Activated CD4-positive, CD25-positive, alpha-beta regulatory T cell treated with anti-CD3 and anti-CD28 coated beads, Interleukin-2, amount 50 U/mL, for 72 hours (primary cell): ENCODE measurements at places on chromosomes 5 and 9.
A peak's percentile ranks its signal among the peaks of the same experiment; 100 is the strongest.

GRCh38 chr5:6158974-6159831, 219.1 kb downstream of the MED10 start:
- no peak for DNase-seq

- DNase-seq, result no peak
Measured at GRCh38 chr5:81078930-81079329, 118.8 kb downstream of the RASGRF2 start.

DNA sequence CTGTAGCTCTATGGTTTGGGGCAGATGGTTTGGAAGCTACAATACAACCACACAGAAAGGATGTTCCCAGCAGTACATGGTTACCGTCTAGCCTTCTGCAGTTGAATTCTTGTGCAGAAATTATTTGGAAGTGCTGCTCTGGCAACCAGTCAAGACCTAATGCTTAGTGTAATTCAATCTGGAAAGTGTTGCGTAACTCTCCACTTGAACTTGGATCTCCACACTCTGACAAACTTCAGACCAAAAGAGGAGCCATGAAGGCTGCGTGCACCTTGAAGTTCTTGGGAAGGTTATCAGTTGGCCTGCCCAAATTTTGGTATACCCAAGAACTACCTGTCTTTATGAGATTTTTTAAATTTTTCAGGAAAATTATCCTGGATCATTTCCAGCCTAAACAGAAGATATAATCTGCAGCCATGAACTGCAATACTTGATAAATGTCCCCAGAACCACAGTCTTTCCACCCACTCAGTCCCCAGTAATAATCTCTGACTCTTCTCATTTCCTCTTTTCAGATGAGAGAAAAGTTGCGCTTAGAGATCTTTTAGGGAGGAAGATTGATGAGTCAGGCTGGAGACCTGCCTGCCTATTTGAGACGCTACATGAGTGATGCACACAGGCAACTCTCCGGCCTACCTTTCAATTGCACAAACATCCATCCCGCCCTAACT, 159.9 kb downstream of the FANCC start:
- no peak for DNase-seq

- peak; percentile 58 for DNase-seq
Measured at GRCh38 chr5:178116143-178116885, 3.0 kb downstream of the N4BP3 start.

GRCh38 chr9:98539954-98540353, 168.8 kb downstream of the GABBR2 start:
- DNase-seq, result no peak

DNA sequence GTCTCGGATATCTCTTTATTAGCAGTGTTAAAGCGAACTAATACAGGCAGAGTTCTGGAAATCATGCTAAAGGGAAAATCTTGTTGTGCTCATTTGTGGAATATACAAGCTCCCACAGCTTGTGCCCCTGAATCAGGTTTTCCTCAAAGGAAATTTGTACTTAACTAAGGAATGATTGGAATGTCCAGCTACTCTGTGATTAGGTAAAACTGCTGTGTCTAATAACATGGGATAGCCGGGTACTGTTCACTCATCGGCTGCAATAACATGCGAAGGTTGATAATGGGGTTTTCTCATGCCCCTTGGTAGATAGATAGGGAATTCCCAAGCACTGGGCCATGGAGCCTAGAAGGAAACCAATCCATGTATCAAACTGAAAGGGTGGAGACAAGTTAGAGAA, 306.7 kb downstream of the NR2F1-AS1 start:
- no peak for DNase-seq

DNA sequence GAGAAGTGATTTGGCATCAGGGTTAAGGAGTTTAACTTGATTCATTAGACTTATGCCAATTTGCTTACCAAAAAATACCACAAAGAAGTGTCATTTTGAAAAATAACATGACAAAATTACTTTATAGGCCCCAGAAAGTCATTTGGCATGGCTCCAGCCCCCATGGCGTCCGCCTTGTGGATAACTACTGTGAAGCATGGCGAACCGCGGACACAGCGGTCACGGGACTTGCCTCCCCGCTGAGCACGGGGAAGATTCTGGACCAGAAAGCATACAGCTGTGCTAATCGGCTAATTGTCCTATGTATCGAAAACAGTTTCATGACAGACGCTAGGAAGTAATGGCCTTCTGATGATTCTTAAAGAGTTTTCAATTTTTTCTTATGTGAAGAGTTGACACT, 35.4 kb upstream of the TGFBR1 start:
- DNase-seq, result no peak

- no peak for DNase-seq
Measured at GRCh38 chr5:73119451-73120157, 771 bp upstream of the TMEM171 start.

DNA sequence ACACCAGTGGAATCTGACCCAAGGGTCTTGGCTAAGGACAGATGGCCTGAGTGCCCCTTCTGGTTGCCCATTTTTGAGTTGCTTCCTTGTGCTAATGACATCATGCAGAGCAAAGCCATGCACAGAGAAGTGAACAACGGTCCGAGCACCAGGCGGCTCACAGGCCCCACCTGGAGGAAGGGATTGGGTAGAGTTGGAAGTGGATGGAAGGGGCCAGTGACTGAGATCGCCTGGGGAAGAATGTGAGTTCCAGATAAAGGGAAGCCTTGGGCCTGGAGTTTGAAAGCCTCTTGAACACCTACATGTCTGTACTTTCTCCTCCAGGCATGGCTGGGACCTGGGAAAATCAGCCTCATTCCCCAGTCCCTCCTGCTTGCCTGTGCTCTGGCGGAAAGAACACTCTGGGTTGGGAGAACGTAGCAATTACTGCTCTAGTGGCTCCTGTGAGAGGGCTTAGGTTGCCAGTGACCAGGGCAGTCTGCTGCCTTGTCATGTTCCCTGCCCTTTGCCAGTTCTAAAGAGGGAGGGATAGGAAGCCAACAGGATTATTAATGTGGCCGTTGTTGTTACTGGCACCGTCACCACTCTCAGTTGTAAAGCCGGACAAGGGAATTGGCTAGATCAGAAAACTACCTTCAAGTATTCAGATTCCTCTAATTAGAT, 62.5 kb upstream of the PTPN3 start:
- no peak for DNase-seq

DNA sequence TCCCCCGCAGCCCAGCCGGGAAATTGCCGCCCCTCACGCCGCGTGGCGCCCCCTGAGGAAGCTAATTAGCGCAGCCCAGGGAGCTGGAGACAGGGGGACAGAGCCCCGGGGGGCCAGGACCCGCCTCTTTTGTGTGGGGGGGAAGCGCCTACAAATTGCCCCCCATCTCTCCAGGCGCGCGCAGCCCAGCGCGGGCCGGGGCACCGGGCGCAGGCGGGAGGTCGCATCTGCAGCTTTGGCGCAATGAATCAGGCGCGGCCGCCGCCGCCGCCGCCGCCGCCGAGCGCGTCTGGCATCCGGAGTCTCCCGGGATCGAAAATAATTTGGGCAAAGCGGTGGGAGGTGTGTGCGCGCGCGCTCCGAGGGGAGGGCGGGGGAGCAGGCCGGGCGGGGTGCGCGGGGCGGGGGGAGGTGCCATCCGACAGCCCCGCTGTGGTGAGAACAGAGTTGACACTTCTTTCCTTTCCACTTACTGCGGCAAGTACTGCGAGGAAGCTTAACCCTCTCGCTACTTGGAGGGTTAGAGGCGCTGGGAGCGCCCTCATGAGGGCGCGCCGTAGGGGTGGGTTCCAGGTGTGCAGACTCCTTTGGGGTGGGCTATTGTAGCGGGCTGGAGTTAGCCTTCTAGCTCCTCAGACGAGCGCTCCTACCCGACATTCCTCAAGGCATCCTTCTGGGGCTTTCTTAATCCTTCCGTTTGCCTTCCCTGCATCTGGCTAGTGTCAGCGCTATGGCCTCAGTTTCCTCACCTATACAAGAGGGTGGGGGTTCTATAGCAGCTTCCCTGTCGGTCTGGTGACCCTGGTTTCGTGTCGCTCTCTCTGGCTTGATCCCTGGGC, 63.1 kb downstream of the CXXC5 start:
- peak; percentile 39 for DNase-seq

GRCh38 chr9:36486933-36487481, 85.7 kb upstream of the MELK start:
- DNase-seq, result peak; percentile 61

- DNase-seq, result no peak
Measured at GRCh38 chr9:133973791-133974630, 18.1 kb downstream of the VAV2 start.

DNA sequence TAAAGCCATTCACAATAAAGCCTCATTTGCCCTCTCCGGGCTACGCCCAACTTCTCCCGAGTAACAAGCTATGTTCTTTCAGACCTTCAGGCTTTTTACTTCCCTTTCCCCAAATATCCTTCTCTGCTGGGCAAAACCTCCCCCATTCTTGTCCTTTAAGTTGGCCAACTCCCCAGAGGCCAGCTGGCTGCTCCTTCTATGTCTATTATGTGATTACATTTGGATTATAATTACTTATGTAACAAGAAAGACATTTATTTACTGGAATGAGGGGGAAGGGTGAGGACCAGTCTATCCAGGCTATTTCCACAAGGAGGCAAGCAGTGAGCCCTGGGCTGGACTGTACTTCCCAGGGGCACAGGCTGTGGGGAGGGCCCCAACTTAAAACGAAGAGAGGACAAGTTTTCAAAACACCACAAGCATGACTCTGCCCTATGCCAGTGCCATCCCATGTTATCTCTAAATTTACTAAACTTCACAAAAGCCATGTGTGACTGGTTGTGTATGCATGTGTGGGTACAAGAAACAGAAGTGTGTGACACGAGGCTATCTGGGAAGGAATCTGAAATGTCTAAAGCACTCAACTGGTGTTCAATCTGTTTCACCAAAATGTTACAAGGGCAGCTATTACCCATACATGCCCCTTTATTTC, 84.5 kb downstream of the GNAQ start:
- no peak for DNase-seq

- DNase-seq, result no peak
Measured at GRCh38 chr5:116229131-116229689, 144.4 kb downstream of the COMMD10 start.

DNA sequence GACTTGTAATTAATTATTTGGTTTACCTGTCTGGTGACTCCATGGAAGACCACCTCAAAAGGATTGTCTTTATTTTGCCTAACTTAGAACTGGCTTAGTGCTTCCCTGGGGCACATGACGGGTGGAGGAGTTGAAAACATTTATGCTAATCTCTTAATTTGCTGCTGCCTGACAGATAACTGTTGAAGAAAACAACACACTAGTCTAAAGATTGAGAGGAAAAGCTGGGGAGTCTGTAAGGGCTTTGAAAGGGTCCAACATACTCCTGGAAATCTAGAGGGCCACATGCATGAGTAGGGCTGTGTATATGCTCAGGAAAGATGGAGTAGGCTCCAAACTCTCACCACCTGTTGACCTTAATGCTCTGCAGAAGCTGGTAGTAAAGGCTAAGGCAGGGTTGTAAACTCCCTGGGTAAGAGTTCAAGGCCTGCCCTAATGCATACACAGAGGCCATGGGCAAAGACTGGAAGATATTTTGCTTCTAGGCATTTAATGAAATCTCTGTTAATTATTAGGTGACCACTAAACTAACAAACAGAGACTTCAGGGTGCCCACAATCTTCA, 40.7 kb downstream of the NR3C1 start:
- no peak for DNase-seq

DNA sequence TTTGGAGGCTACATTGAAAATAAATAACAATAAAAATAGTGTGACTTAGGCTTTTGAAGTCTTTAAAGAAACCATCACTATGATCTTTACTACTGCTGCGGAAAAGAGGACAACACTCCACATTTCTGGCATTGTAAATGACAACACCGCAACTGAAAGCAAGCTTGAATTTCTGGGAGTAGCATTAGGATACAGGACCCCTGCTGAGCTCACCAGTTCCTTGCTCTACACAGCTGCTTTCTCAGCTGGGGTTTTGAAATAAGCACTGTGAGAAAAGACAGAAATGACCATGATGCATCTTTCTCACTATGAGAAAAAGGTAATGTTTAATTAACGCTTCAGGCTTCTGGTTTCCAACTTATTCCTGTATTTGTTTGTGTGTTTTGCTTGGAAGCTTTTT, 168.0 kb downstream of the TAF11L14 start:
- DNase-seq, result no peak

DNA sequence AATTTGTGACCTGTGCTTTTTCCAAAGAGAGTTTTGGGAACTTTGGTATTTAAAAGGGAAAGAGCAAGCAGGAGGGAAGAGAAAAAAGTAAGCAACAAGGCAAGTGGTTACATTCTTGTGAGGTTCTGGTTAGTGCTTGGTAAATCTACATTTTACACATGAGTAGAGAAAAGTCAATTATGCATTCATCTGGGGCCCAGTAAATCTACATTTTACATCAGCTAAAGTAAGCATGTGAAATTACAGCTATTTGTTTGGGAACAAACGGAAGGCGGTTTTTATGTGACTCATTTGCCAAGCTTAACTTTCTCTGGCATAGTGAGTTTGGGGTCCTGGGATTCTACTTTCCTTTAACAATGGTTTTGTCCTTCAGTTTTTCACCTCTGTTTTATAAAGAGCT, 102.2 kb downstream of the SNX18 start:
- DNase-seq, result no peak

GRCh38 chr5:150780187-150780692, 1.7 kb downstream of the SMIM3 start:
- DNase-seq, result peak; percentile 37

GRCh38 chr9:99712214-99712613, 109.5 kb upstream of the NR4A3 start:
- DNase-seq, result no peak

GRCh38 chr5:142506756-142507155, 179.1 kb downstream of the FGF1 start:
- DNase-seq, result no peak

DNA sequence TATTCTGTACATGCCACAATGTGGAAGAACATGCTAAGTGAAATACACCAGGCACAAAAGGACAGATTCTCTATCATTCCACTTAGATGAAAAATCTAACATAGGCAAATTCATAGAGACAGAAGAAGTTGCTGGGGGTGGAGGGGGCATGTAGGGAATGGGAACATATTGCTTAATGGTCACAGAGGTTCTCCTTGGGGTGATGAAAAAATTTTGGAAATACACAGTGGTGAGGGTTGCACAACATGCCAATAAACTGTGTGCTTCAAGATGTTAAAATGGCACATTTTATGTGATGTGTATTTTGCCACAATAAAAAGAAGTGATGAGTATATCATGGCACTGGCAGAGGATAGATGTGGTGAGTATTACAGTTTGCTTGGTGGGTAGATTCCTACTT, 111.9 kb downstream of the SUSD1 start:
- DNase-seq, result no peak

DNA sequence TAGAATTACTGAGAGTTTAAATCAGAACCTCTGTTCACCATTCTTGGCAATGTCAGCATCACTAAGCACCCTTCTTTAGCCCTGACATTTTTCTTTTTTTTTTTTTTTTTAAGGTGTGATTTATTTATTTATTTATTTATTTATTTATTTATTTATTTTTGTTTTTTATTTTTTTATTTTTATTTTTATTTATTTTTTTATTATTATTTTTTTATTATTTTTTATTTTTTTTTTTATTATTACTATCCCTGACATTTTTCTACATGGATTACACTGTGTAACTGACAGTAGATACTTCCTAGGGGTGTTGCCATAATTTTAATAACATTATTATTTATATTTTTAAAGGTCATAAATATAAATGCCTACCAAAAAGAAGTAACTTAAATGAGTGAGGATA, 47.0 kb upstream of the TRPM3 start:
- DNase-seq, result no peak
